ENCODE measurements at places on chromosomes 6 and 20.

- no peak for DNase-seq
Measured at GRCh38 chr6:79223611-79224404, 10.7 kb downstream of the HMGN3 start.

DNA sequence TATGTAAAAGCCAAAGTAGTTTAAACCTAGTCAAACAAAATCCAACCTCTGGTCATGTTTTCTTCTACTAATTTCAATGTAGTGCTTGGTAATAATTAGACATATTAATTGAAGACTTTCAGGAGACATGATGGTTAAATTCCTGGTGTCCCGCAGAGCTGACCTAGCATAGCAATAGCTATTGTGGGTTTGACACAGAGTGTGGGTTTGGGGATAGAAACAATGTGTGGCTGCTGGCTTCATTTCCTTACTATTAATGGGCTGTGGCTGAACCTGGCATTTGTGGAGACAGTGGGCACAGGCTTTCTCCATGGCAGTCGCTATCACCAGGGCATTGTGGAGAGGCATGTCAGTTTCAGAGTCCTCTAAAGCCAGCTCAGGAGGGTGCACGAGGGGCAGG, 54.1 kb upstream of the GGTLC1 start:
- DNase-seq = no peak

DNA sequence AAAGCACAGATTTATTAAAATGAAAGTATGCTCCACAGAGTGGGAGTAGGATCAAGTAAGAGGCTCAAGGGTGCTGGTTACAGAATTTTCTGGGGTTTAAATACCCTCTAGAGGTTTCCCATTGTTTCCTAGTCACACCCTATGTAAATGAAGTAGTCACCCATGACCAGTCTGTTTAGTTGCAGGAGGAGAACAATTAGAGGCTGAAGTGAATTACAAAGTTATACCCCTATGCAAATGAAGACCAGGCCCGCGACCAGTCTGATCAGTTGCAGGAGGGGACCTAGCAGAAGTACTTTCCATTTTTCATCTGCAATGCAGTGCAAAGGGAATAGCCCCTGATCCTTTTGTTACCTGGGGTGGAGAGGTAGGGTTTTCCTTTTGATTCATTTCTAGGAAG, 11.8 kb upstream of the FILIP1 start:
- DNase-seq = no peak

- no peak for DNase-seq
Measured at GRCh38 chr6:170017603-170018320, 266.3 kb downstream of the ERMARD start.

DNA sequence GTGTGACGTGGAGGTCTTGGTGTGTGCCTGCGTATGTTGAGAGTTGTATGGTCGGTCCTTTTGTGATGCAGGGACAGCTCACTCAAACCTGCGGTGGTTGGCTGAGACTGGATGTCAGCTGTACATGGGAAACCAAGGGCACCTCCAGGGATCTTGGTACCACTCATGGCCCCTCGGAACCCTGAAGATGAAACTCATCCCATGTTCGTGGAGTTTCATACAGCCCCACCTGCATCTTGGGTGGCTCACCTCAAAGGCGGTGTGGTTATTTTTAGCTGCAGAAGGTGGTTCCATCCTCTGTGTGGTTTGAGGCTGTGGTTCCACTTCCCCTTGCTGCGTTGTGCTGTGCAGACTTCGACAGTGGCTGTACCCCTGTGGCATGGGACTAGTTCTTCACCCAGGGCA, 52.6 kb upstream of the SLC22A1 start:
- DNase-seq = no peak

GRCh38 chr6:136031982-136032381, 180.5 kb downstream of the PDE7B start:
- peak; percentile 71 for DNase-seq
